ENCODE measurements at places on chromosomes 3 and 15. TPM values are rescaled to one million over a fixed set of nuclear protein-coding genes. Genes with fewer than 3 reads are reported as not detected.

DNA sequence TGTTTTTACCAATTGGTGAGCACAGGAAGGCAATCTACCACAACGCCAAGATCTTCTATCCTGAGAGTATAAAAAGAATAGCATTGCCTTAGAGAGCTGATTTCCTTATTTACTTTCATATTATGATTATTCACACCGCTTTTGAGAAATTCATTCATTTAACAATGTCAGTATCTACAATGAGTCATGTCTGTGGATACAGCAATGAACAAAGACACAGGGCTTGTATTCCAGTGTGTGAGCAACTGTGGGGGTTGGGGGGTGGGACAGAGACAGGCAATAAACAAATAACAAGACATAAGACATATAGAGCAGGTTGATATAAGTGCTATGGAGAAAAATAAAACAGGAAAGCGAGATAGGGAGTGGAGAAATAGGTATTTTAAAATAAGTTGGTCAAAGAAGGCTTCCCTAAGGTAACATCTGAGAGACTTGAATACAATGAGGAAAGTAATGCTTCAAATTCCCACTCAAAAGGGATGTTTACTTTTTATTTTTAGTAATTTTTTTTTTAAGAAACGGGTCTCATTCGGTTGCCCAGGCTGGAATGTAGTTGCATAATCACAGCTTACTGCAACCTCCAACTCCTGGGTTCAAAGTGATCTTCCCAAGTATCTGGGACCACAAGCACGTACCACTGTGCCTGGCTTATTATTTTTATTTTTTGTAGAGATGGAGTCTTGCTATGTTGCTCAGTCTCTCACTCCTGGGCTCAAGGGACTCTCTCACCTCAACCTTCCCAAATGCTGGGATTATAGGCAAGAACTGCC is 45.7 kb downstream of the PGBD4 start:
- DNase-seq: no peak

GRCh38 chr15:76168237-76168984 is 108.6 kb downstream of the TMEM266 start:
- DNase-seq: no peak

DNA sequence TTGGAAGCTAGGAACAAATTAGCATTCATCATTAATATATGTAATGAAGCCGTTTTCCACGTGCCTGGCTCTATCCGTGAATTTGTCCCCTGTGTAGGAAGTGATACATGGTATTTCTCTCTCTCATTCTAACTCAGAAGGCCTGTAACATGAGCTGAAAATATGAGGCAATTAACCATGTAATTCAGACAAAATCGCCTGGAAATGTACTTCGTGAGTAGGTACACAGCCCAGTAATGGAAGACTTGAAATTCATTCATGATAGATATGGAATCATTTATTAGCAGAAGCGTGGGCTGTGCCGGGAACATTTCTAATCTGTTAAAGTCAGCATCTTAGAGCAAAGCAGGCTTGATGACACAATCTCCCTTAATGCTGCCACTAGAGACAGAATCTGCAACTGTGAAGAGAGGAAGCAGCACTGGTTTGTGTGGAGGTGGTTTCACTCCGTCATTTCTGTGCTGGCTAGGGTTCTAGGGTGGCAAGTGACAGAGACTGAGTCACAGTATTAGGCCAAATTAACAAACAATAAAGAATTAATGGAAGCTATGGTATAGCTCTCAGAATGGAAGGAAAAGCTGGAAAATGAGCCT is 225.0 kb upstream of the PROK2 start:
- no peak for DNase-seq

Gene BCL2A1
- total RNA-seq: 18.1 TPM

DNA sequence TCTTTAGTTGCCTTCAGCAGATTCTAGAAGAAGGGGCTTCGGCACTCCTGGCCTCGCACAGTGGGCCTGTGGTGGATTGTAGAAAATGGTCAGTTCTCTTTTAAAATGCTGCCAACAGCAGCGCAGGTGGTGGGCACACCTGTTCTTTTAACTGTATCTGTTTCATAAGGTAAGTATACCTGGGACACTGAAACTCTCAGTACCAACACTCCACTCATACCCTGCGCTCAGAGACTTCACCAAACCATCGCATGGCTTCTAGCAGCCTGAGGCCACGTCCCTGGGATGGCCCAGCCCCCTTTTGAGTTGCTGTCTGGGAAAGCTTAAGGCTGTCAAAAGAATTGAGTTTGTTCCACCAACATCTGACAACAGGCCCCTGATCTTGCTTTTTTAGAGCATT is 56.7 kb upstream of the MCF2L2 start:
- DNase-seq: no peak

Gene TRIM42
- not detected for total RNA-seq

Gene RGMA
- total RNA-seq: 16.5 TPM

- DNase-seq: no peak
Measured at GRCh38 chr15:22796079-22796478, 9.6 kb downstream of the NIPA1 start.

GRCh38 chr3:25895443-25895842 is 105.6 kb downstream of the OXSM start:
- no peak for DNase-seq

DNA sequence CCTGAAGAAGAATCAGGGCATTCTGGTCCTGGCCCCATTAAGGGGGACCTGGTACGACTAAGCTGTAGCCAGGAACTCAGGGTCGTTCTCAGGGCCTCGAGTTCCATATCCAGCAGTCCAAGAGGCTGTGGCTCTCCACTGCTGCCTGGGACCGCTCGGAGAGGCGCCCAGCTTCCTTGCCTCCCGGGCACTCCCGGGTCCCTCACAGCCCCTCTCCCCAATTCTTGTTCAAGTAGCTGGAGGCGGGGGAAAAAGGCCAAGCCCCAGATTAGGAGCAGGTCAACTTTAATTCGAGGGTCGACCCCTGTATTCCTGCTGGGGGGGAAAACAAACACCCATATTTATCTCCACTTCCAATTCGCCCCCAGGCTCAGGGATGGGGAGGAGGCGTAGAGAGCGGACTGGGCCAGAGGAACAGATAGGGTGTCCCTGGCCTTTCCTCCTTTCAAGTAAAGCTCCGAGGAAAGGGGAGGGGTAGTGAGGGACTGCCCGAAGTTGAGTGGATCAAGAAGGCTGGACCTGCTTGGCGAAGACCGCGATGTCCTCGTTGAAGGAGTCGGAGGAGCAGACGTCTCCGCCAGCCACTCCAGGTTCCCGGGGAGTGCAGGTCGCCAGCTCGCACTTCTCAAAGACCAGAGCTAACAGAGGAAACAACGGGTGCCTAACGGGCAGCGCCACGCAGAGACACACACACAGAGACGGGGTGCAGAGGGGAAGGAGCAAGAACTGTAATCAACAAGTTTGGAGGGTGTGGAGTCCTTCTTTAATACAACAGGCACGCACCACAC is 4.4 kb downstream of the MEIS2 start:
- no peak for DNase-seq

Gene FBXO22
- 18.3 TPM for total RNA-seq

- DNase-seq: no peak
Measured at GRCh38 chr15:88938802-88939485, 25.8 kb upstream of the MFGE8 start.

Gene SH2D7
- total RNA-seq: not detected

Gene SH3GL3
- total RNA-seq: not detected

Gene MEGF11
- total RNA-seq: not detected

Gene CHRNA5
- total RNA-seq: 1.7 TPM

Gene LMCD1
- total RNA-seq: 506 TPM

DNA sequence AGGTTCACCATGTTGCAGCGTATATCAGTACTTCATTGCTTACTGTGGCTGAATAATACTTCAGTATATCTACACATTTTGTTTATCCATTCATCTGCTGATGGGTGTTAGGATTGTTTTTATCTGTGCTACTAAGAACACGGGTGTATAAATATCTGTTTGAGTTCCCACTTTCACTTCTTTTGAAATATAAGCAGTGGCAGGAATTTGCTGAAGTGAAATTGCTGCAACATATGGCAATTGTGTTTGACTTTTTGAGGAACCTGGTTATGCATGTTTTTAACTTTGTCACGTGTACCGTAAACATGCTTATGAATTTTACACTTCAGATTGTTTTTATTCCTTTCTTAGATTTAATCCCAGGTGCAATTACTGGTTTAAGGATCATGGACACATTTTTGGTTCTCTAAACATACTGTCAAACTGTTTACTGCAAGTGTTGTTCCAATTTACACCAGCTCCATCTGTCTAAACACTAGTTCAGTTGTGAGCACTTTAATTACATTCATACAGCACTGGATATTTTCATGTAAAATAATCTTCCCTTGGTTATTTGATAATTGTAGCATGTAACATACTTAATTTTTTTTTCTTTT is 23.1 kb downstream of the TRAK1 start:
- DNase-seq: no peak

DNA sequence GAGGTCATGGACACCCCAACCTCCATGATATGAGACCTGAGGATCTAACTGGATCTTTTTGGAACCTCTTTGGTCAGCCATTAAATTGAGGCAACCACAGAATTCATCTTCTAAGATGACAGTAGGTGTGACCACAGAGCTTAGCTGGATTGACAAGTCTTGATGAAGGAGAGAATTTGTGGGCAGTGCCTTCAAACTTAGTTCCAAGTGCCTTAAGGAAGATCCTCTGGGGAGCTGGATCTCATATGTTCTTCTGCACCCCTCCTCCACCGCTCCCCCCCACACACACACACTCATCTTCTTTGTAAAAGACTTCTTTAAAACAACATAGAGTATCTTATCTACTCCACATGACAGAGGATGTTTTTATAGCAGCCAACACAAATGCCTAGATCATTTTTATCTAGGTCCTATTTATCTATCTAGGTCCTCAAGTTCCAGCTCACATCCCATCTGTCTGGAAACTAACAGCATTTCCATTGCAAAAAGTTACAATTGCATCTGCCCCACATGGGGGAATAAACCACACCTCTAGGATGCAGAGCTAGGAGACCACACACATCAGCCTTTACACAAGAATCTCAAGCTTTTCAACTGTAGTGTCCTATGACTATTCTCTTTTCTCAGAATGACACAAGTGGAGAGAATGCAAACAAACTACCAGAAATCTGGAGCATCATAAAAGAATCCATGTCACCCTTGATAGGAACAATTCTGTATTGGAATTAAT is 37.4 kb downstream of the WWTR1 start:
- no peak for DNase-seq

DNA sequence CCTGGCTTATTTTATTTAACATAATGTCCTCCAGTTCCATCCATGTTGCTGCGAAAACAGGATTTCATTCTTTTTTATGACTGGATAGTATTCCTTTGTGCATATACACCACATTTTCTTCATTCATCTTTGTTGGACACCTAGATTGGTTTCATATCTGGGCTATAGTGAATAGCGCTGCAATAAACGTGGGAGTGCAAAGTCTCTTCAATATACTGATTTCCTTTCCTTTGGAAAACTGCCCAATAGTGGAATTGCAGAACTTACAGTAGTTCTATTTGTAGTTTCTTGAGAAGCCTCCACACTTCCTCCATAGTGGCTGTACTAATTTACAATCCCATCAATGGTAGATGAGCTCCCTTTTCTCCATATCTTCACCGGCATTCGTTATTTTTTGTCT is 72.5 kb upstream of the KLHL25 start:
- DNase-seq: no peak

Gene SNTN
- not detected for total RNA-seq

GRCh38 chr3:52865994-52866393 is 31.2 kb upstream of the MUSTN1 start:
- no peak for DNase-seq

DNA sequence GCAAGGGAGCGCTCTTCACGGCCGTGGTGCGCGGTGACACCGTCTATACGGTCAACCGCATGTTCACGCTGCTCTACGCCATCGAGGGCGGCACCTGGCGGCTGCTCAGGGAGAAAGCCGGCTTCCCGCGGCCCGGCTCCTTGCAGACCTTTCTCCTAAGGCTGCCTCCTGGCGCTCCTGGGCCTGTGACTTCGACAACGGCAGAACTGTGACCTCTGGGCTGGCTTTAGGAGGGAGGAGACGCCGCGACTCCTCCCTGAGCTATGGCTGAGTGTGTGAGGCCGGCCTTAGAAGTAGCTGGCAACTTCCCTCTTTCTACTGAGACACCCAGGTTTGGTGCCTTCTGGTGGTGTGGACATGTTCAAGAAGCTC is 1.4 kb downstream of the KBTBD13 start:
- DNase-seq: no peak

DNA sequence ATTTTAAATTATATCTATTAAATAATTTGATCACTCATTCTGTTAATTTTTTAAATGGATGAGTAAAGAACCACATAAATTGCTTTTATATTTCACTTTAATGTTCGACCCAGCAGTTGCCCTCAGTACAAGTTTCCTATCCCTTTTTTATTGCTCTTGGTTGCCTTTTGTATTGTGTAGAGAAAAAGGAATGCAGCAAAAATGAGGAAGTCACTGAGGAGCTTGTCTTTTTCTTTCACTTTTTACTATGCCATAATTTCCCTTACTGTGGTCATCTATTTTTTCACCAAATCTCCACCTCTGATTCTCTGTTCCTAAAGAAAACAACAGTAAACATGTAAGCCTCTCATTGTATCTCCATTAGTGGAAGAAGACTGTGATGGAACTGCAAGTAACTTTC is 122.7 kb downstream of the B3GALNT1 start:
- DNase-seq: no peak

Gene ZNF80
- total RNA-seq: not detected

- peak; percentile 83 for DNase-seq
Measured at GRCh38 chr3:13879102-13879945, 547 bp downstream of the WNT7A start.

- DNase-seq: no peak
Measured at GRCh38 chr3:141723255-141723654, 14.8 kb upstream of the RNF7 start.

GRCh38 chr3:108780235-108780634 is 23.0 kb upstream of the RETNLB start:
- no peak for DNase-seq

GRCh38 chr3:4474683-4475490 is 7.8 kb upstream of the SUMF1 start:
- DNase-seq: no peak

Gene NMNAT3
- 4.6 TPM for total RNA-seq

- no peak for DNase-seq
Measured at GRCh38 chr3:46655271-46655670, 38.2 kb downstream of the ALS2CL start.

GRCh38 chr3:70771426-70772147 is 459.1 kb upstream of the MDFIC2 start:
- no peak for DNase-seq

- DNase-seq: no peak
Measured at GRCh38 chr3:120357807-120358206, 8.7 kb upstream of the LRRC58 start.

Gene FES
- total RNA-seq: 68.4 TPM

DNA sequence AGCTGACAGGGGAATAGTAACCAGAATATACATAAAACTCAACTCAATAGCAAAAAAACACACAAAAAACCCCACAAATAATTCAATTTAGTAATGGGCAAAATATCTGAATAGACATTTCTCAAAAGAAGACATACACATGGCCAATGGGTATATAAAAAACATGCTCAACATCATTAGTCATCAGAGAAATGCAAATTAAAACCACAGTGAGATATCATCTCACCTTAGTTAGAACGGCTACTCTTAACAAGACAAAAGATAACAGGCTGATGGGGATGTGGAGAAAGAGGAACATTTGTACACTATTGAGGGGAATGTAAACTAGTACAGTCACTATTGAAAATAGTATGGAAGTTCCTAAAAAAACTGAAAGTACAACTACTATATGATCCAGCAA is 678.6 kb downstream of the MECOM start:
- no peak for DNase-seq

- no peak for DNase-seq
Measured at GRCh38 chr15:50339717-50340116, 15.3 kb downstream of the GABPB1 start.

Measured in mesenteric fat pad (tissue), 1 donor.